ENCODE measurements at places on chromosomes 4 and X. TPM values are rescaled to one million over a fixed set of nuclear protein-coding genes. Genes with fewer than 3 reads are reported as not detected.

The ASB9 gene
- 27.1 TPM for total RNA-seq

The ATP11C gene
- total RNA-seq: 10.8 TPM

The CCNQ gene
- 51.2 TPM for total RNA-seq

The FOXP3 gene
- 0.19 TPM for total RNA-seq

The SAGE1 gene
- total RNA-seq: 0.02 TPM

The RIBC1 gene
- total RNA-seq: 0.85 TPM

Data from A549 treated with CpdA at 1 μM for 4 hours (cell line).